T1000 (cell line): ENCODE measurements at places on chromosomes 1 and 21.

- DNase-seq: peak; percentile 66
Measured at GRCh38 chr1:53663529-53664300, 75.2 kb downstream of the GLIS1 start.

- no peak for DNase-seq
Measured at GRCh38 chr1:41803656-41804055, 115.1 kb downstream of the HIVEP3 start.

DNA sequence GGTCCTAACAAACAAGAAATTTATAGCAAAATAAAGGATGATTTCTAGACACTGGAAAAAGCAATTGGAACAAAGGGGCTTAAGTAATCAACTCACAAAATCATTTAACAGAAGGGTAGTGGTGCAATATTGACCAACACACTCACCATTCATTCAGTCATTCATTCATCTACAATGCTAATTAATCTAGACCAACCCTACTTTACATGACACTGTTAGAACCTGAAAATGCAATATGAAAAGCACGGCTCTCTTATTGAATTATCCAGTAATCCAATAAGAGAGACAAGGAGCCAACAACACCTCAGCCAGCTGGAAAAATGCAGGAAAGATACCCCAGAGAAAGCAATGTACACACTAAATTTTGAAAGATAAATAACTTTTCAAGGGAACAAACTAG lies 310.8 kb upstream of the NR5A2 start:
- no peak for DNase-seq

DNA sequence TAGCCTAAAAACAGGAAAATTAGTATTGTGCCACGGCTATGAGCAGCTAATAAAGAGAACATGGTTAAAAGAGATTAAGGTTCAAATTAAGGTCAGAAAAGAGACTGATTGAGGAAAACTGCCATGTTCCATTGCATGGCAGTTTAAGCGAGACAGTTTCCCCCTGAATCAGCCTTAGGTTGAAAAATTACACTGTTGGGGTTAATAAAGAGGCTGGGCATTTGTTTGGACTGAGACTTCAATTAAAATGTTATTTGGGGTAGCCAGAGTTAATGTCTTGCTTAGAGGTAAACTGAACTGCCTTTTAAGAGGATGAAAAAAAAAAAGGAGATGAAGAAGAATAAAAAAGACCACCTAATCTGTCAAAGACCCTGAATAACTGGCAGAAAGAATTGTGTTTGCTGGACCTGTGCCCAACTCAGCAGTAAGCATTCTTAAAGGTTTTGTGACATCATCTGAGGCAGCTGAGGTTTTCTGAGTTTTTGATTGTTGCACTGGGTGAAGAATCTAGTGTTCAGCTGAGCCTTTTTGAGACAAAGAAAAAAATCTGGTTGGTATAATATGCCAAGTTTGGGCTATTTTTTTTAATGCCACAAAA lies 17.7 kb upstream of the PROX1 start:
- DNase-seq: no peak

DNA sequence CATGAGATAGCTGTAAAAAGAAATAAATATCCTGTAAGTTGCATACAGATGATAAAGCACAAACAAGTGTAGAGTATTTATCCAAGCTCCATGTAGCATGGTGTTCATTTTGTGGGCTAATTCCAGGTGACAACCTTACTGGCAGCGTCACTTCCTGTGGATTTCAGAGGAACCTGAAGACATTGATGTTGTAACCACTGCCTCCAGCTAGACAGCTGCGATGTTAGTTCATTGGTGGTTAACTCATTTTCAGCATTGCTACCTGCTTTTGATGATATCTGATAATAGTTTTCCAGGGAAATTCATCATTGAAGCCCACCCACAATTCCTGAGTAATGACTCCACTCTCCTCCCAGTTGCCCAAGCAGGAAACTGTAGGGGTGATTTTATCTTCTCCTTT lies 3.0 kb downstream of the HSD3B1 start:
- no peak for DNase-seq

- DNase-seq: no peak
Measured at GRCh38 chr1:80776266-80776665, 1024.5 kb upstream of the ADGRL2 start.

DNA sequence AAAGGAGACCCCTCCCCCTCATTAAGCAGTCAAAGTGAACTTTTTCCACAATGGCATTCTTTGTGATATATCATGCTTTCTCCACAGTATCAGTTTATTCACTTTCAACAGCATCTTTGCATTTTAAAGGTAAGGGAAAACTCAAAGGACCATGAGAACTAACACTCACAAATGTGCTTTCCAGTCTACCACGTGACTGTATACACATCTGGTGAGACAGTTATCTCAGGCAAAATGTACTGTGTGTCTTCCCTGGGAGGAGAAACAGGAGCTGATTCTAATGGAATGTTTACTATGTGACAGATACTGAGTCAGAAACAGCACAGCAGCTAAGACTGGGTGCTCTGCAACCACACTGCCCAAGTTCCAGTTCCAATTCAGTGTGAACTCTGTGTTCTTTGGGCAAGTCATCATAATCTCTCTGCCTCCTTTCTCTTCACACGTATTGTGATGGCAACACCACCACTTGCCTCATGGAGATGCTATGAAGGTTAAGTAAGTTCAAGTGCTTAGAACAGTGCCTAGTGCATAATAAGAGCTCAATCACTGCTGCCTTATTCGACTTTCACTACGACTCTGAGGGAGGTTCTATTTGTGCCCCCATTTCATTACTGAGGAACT lies 79.0 kb downstream of the SLC45A1 start:
- peak; percentile 44 for DNase-seq

- DNase-seq: no peak
Measured at GRCh38 chr1:10808441-10808840, 12.0 kb upstream of the CASZ1 start.

GRCh38 chr1:206709322-206709721 lies 24.6 kb downstream of the MAPKAPK2 start:
- no peak for DNase-seq

DNA sequence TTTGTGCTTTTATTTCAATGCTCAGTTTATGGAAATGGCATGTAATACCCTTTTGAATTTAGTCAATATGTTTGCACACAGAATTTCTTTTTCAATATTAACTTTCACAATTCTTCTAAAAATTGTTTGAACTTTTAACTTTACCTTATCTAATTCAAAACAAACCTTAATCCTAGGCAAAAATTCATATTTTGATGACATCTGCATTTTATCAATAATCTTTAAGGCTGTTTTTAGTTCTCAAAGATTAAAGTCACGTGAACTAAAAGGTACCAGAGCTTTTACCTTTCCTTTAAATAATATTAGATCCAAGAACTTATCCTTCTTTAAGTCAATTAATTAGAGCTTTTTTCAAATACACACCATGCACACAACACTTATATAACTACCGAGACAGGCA lies 218.9 kb upstream of the NCAM2 start:
- no peak for DNase-seq

- DNase-seq: no peak
Measured at GRCh38 chr1:159889202-159889601, 10.8 kb downstream of the CFAP45 start.

- DNase-seq: no peak
Measured at GRCh38 chr1:185693654-185694053, 40.5 kb upstream of the HMCN1 start.

DNA sequence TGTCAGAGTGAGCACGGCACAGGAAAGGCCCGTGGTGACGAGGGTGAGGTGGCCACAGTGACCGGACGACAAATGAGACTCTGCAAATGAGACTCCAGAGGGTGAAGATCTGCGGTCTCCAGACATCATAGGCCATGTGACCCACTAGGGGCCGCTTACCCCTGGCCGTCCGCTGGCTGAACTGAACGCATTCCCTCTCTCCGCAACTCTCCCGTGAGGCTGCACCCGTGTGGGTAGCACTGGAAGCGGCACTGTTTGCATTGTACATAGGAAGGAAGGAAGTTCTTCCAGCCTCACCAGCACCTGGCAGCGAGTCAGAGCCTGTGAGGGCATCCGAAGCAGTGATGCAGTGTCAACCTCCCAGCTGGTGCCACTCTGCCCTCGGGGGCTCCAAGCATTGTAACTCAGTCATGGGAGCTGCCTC lies 23.6 kb upstream of the SPSB1 start:
- DNase-seq: peak; percentile 13

GRCh38 chr21:46100906-46101305 lies 3.0 kb downstream of the COL6A2 start:
- DNase-seq: no peak

DNA sequence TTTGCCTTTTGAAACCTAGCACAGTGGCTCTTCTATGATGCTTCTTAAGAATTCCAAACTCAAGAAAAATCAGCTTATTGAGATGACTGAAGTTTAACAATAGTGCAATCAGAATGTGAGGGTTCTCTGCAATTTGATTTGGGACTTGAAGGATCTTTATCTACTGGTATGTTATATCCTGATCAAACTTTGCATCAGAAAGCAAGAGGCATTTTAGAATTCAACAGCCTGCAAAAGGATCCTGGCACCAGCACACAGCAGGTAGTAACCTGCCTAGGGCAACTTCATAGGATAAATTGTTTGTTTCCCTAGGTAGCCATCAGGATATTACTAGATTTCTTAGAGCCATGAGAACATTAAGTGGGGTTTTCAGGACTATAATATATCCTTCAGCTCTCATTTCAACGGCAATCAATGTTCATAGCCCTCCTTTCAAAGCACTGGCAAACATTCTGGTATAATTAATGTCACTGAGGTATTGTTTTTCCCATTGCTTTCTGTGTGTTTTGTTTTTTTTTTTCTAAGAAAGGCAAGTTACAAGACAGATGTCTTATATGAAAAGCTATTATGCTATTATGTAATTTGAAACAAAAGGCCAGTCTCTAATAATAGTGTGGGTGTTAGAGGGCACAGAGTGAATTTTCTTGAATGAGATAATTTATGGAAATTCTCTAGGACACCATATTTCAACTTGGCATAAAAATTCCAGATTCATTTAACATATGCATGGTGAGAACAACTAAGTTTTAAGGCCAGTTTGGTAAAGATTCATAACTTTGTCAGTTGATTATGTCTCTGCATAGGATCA lies 34.5 kb downstream of the NTNG1 start:
- no peak for DNase-seq

GRCh38 chr1:229263254-229263653 lies 7.7 kb upstream of the RAB4A start:
- DNase-seq: no peak

GRCh38 chr1:167173516-167174184 lies 47.0 kb upstream of the POU2F1 start:
- no peak for DNase-seq

- no peak for DNase-seq
Measured at GRCh38 chr1:219476116-219476515, 136.8 kb downstream of the ZC3H11B start.

- DNase-seq: no peak
Measured at GRCh38 chr1:119729044-119729443, 17.3 kb downstream of the PHGDH start.

DNA sequence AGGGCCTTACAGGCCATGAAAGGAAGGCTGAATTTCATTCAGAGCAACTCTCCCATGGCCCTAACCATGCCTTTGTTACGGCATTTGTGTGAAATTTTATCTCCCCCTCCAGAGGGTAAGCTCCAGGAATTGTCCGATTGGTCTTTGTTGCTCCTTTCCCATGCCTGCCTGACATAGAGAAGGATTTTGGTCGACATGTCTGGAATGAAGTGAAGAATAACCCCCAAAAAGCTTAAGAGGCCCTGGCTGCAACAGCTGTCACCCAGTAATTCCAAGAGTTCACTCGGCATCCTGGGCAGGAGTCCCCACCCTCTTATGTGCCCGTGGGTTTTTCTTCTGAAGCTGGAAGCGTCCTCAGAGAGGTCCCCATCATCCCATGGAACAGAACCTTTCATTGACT lies 20.6 kb downstream of the CDA start:
- no peak for DNase-seq

- DNase-seq: peak; percentile 22
Measured at GRCh38 chr1:115429241-115429640, 91.2 kb upstream of the NGF start.

GRCh38 chr1:36989241-36989640 lies 45.1 kb downstream of the GRIK3 start:
- DNase-seq: no peak

DNA sequence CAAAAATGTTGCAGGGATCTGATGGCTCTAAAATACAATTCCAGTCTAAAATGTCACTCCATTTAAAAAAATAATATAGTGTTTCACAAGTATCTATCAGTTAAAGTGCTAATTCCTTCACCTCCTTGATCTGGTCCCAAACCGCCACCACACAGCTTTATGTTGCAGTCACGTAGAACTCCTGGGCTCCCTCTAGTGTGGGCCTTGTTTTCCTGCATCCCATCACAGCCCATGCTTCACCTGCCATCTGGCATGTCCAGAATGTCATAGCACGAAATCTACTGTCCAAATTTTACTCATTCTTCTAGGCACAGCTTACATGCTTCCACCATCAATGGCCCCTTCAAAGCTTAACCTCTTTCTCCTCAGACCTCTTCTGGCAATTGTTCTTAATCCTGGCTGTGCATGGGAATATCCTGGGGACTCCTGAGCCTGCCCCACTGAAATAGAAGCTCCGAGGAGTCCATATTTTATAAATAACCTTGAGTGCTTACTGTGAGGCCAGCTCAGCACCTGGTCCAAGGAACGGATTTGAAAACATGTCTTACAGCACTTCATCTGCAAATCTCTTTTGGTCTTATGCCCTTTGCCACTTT lies 15.5 kb downstream of the FYB2 start:
- no peak for DNase-seq

GRCh38 chr1:20153000-20153418 lies 13.9 kb downstream of the PLA2G2F start:
- no peak for DNase-seq

GRCh38 chr1:117894078-117894477 lies 35.3 kb downstream of the GDAP2 start:
- no peak for DNase-seq

DNA sequence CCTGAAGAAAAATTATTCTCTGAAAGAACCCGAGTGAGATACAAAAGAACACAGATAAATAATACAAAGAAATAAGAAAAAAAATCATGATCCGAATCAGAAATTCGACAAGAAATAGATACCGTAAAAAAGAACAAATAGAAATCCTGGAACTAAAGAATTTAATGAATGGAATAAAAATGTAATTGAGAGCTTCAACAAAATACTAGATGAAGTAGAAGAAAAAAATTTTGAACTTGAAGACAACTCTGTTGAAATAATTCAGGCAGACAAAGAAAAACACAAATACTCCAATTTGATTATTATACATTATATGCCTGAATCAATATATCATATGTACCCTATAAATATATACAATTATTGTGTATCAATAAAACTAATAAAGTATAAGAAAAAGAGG lies 4.8 kb upstream of the OR6F1 start:
- no peak for DNase-seq

DNA sequence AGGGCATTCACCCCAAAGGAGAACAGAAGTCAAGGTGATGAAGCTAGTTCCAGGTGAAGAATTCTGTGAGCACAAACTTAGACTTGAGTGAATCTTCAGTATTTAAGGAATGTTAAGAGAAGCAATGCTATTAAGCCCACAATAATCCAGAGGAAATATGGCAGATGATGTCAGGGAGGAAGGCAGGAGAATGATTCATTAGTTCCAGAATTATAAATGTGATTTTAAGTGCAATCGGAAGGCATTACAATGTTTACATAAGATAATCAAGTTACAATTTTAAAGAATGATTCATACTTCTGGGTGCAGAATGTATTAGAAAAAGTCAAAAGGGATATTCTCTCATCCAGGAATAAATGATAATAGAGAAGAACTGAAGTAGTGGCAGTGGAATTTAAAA lies 545.2 kb upstream of the BRINP3 start:
- no peak for DNase-seq
